Dermis microvascular lymphatic vessel endothelial cell (primary cell): ENCODE measurements at places on chromosomes 16 and 17. TPM values are rescaled to one million over a fixed set of nuclear protein-coding genes. Genes with fewer than 3 reads are reported as not detected.

MFAP4 gene
- total RNA-seq = not detected in 2 replicates

CTRB1 gene
- total RNA-seq = not detected in 2 replicates

FBXO39 gene
- total RNA-seq = 11.6 and 34.6 TPM in 2 replicates

TUBD1 gene
- 8.3 and 9.6 TPM in 2 replicates for total RNA-seq

TMC6 gene
- 23.1 and 35.7 TPM in 2 replicates for total RNA-seq

CDH13 gene
- 66.6 and 68.9 TPM in 2 replicates for total RNA-seq

ATP1B2 gene
- not detected in 2 replicates for total RNA-seq

COPRS gene
- 58.9 and 60.1 TPM in 2 replicates for total RNA-seq

DNAAF8 gene
- total RNA-seq = 0.13 TPM in 2 replicates

OR3A3 gene
- total RNA-seq = not detected in 2 replicates

- DNase-seq = no peak
These were observed 197.3 kb downstream of the ANKFN1 start for GRCh38 chr17:56350592-56350991.

- DNase-seq = no peak
These were observed 6.2 kb upstream of the AGRP start for GRCh38 chr16:67489401-67490083.

- DNase-seq = peak; percentile 76
These were observed 3.3 kb upstream of the VAC14 start for GRCh38 chr16:70804153-70804733.

DNA sequence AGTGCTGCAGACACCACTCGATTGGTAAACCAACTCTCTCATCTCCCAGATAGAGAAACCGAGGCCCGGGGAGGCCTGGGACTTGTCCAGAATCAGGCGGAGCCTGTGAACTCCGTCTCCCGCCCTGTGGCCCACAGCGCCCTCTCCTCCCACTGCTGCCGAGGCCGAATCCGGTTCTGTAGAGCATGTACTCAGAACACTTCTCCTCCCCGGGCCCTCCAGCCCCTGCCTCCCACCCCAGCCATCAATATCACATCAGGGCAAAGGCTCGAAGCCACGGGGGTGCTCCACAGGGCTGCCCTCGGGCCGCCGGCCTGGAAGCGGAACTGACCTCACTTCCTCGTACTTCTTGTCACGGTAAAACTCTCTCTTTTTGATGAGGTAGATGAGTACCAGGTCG lies 13.0 kb downstream of the EMC6 start:
- DNase-seq = no peak

DNA sequence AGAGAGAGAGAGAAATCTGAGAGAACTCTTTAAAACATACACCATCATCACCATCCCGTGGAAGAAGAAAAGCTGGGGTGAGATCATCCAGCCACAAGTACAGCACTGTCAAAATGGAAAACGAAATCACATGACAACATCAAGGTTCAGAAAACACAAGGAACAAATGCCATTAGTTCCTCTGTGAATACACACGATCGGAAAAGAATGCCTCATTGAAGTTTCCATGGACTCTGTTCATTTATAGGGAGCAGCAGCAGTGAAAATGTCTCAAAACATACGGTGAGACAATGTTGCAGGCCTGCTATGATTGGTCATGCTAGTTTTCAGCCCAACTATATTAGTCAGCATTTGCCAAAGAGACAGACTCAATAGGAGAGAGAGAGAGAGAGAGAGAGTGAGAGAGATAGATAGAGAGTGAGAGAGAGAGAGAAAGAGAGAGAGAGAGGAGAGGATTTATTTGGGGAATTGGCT lies 4.4 kb downstream of the CFAP97D1 start:
- peak; percentile 56 for DNase-seq

DNA sequence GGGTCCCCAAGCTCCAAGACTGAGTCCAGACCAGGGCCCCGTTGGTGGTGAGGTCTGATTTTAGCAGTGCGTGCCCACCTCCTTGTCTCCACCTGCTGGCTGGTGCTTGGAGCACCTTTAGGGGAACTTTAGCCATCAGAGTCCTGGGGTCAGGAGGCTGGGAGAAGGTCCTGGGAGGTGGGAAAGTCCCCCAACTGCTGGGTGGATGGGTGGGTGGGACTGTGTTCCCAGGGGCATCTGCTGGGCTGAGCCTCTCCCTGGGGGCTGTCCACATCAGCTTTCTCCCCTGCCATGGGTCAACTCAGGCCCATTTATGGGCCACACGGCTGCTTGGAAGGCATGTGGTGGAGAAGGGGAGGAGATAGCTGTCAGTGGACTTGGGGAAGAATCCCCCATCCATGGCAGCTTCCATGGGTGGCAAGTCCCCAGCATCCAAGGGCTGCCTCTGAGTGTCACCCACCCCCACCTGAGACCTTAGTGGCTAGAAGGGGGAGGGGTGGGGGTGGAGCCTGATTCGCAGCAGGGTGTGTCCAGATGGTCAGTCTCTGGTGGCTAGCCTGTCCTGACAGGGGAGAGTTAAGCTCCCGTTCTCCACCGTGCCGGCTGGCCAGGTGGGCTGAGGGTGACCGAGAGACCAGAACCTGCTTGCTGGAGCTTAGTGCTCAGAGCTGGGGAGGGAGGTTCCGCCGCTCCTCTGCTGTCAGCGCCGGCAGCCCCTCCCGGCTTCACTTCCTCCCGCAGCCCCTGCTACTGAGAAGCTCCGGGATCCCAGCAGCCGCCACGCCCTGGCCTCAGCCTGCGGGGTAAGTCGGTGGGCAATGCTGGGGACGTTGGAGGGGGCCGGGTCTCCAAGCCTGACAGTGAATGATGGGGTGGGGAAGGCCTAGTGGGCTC lies at the start of gene TRPV2:
Gene TRPV2 (plus strand): TSS at position 541 of the 894 bp plus-strand sequence. CDS start 2,098 bp downstream, outside the sequence.
- no peak for DNase-seq

- no peak for DNase-seq
These were observed 258.6 kb downstream of the SNX29 start for GRCh38 chr16:12235110-12235509.

GRCh38 chr17:20228860-20229259 lies 219.7 kb downstream of the SPECC1 start:
- DNase-seq = no peak

- DNase-seq = no peak
These were observed 101.2 kb downstream of the MRTFB start for GRCh38 chr16:14172200-14172809.

- no peak for DNase-seq
These were observed 1.2 kb downstream of the FOXF1 start for GRCh38 chr16:86511317-86512161.

- no peak for DNase-seq
These were observed 5.1 kb upstream of the SLC16A11 start for GRCh38 chr17:7048968-7049367.

DNA sequence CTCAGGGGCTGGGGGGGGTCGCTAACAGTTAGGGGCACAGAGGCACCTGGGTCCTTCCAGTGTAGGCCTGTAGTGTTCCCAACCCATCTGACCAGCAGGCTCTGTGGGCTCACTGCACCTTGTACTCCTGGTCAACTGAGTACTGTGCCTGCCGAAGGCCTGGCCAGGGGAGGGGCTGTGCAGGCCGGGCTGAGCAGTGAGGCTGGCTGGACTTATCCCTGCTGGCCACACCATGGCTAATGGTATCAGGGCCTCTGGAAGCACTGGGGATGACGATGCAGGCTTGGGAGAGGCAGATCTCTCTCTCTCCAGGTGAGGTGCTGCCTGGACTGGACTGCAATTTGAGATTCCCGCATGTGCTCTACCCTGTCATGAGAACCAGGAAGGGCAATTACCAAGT lies 58.9 kb upstream of the SDK2 start:
- no peak for DNase-seq

DNA sequence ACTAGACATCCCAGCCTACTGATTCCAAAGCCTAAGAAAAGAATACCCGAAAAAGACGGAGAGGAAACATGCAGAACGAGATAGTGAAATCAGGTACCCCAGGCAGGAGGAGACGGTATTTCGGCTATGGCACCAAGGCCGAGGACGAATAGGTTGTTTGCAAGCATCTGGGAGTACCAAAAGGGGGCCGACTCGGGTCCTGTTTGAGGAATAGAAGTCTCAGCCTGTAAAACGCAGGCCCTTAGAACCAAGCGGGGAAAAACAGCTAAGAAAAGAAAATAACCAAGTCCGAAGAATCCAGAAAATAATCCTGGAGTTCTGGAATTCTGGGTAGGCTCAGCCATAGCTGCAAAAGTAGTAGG lies 537 bp downstream of the SLC35B1 start:
- no peak for DNase-seq

GRCh38 chr17:9360677-9361081 lies 214.9 kb downstream of the STX8 start:
- DNase-seq = no peak

- DNase-seq = no peak
These were observed 19.9 kb downstream of the ARL4D start for GRCh38 chr17:43418441-43419374.

DNA sequence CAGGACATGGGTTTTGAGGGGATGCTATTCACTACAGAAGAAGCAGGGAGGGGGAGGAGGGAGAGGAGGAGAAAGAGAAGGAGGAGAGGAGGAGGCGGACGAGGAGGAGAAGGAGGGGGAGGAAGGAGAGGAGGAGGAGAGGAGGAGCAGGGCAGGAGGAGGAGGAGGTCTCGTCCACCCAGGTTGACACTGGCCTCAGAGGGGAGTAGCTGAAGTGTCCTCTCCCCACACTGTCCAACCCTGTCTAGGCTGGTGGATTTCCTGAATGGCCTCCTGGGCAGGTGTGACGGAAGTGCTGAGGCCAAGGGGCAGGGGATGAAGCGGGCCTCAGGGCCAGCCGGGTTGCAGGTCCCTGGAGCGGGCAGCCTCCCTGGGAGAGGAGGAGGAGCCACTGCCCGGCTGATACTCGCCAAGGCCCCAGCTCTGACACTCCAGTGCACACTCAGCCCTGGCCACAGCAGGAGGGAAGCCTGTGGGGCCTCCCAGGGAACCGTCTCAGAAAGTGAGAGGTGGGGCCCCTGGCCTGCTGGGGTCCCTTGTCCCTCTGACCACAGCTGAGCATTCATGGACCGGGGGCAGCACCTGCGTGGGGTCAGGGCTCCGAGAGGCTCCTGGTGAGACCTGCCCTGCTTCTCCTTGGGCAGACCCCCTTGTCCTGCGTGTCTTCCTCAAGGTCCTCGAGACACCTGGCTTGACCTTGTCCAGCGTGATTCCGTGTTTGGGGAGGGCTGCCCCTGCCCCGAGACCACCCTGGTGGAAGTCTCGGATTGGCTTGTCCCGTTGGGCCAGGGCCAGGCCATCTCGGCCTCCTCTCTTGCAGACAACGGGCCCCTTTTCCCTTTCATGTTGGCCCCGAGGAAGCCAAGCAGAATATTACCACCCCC lies 200.6 kb upstream of the CIBAR2 start:
- DNase-seq = no peak

GRCh38 chr16:63067141-63067540 lies 1030.9 kb upstream of the CDH8 start:
- DNase-seq = no peak

DNA sequence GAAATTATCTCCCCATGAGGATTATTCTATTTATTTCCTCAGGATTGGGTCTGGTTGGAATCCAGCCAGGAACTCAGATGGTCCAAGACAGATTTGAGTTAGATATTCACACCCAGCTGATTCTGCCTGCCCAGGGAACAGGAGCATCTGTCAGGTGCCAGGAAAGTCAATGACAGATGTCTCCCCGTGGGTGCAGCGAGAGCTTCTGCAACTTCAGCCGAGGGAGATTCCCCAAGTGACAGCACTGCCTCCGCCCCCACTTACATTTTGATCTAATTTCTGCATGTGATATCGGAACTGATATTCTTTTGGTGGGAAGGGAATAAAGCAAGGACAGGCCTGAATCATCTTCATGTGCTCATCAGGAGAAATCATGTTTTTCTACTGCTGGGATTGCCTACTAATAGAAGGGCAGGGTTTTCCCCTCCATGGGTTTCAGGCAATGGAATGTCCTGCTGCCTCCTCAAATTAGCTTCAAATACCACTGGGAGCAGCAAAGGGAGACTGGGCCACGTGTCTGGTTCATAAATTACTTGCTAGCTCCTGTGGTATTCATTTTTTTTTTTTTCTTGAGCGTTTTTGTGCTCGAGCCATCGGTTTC lies 15.7 kb upstream of the DHX8 start:
- DNase-seq = no peak

- DNase-seq = no peak
These were observed 32.9 kb downstream of the ATAD5 start for GRCh38 chr17:30864636-30865035.

GRCh38 chr16:30615358-30616091 lies 5.3 kb upstream of the ZNF689 start:
- DNase-seq = peak; percentile 58

- no peak for DNase-seq
These were observed 6.0 kb downstream of the CAPN15 start for GRCh38 chr16:533391-534123.

DNA sequence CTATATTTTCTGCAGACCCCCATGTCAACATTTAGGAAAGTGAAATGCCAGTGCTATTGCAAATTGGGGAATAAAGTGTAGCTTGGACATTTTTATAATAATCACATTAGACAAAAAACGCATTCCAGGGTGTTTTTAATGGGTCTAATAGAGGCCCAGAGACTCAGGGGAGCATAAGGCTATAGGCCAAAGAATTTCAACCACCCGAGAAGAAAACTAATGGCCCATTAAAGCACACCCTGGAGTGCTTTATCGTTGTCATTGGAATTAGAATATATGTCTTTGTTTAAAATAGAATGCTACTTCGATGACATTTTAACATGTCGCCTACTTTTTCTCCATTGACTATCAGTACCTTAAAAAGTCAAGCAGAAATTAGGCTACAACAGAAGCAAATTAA lies 414.1 kb upstream of the CDH8 start:
- DNase-seq = no peak

DNA sequence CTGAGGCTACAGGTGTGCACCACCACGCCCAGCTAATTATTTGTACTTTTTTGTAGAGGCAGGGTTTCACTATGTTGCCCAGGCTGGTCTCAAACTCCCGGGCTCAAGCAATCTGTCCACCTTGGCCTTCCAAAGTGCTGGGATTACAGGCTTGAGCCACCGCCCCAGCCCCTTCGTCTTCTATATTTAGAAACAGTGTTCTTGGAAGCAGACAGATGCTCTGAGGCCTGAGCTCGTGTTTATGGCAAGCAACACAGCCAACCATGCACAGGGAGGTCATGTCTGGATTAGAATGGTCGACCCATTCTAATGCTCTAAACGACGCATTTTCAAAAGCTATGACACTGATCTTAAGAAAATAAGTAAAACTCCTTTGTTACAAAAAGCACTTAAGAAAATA lies 16.6 kb downstream of the TMEM204 start:
- no peak for DNase-seq

GRCh38 chr16:58160855-58161254 lies 31.7 kb upstream of the CFAP20 start:
- no peak for DNase-seq

DNA sequence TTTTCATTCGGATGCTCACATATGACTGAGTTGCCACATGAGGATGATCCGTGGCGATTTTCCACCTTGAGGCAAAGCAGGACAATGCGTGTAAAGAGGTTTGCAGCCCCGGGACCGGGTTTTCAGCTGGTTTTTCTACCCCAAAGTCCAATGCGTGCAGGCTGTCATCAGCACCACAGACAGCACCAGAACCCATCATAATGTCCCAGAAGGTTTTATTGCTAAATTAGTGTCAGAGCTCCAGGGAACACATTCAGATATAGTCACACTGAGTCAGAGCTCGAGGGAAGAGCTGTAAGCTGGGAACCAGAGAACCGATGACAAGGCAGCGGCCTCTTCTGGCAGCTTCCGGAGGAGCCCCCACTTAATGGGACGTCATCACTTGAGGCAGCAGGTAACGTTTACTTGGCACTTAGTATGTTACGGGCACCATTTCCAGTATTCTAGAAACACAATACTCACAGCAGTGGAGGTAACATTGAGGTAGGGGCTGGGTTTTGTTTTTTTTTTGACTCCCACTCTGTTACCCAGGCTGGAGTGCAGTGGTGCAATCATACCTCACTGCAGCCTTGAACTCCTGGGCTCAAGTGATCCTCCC lies 8.9 kb upstream of the NAGPA start:
- DNase-seq = no peak
